Hippocampal formation (tissue), 2 donors: ENCODE measurements at places on chromosomes 16 and 17.

- no peak for DNase-seq
Observed at GRCh38 chr17:30005709-30006320, 64.4 kb downstream of the EFCAB5 start.

GRCh38 chr17:45406107-45406506, 26.6 kb downstream of the ARHGAP27 start:
- DNase-seq, result no peak

- DNase-seq, result no peak
Observed at GRCh38 chr17:9026741-9027140, 5.4 kb downstream of the NTN1 start.

DNA sequence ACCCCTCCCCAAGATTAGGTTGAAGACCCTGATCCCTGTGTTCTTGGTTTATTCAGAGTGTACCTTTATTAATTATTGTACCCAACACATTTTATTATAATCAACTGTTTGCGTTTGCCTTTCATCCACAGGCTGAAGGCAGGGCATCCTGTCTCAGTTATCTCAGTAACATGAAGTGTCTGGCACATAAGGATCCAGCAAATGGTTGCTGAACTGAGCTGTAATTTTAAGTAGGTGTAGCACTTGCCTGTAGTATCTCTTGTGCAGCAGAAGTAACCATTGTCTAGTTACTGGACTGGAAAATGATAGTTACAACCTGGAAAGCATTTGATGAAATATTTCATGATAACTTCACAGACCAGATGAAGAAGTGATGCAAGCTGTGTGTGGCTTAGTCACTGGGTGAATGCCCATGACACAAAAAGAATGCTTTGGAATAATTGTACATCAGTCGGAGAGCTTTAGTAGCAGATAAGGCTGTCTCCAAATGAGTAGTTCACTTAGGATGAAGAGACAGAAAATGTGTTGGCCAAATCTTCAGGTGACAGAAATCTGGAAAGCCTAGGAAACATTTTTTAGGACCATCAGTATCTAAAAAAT, 56.6 kb downstream of the ESRP2 start:
- DNase-seq, result no peak

GRCh38 chr17:39765175-39765574, 27.4 kb downstream of the GRB7 start:
- DNase-seq, result no peak

DNA sequence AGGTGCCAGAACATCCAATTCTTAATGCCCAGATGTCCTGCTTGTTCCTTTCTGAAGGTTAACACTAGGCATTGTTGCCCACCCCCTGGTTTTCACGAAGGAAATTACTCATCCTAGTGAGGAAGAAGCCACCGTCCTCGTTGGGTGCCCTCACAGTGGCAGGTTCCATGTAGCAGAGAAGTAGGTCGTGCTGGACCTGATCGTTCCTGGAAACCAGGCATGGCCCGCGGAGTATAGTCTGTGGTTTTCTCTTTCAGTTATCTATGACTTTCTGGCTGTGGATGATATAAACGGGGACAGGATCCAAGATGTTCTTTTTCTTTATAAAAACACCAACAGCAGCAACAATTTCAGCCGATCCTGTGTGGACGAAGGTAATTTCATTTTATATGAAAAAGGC, 16.5 kb downstream of the RGS11 start:
- DNase-seq, result no peak

GRCh38 chr16:89981414-89981813, 32.9 kb downstream of the DEF8 start:
- no peak for DNase-seq

- no peak for DNase-seq
Observed at GRCh38 chr17:27690882-27691281, 59.9 kb downstream of the LGALS9 start.

DNA sequence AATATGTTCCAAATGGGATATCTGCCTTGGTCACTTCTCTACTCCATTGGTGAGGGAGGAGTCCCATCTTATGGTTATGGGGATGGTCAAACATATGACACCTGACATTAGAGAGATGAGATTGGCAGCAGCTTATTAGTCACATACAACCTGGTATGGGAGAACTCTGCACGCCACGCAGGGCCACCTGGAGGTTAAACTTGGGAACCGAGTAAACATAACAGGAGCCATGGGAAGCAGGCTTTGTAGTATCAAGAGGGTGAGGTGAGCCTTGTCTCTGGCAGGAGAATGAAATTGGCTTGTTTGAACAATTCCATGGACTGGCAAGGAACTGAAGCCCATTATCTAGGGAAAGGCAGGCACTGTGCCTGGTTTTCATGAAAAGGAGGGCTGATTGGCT, 238.7 kb upstream of the ELAC2 start:
- no peak for DNase-seq

DNA sequence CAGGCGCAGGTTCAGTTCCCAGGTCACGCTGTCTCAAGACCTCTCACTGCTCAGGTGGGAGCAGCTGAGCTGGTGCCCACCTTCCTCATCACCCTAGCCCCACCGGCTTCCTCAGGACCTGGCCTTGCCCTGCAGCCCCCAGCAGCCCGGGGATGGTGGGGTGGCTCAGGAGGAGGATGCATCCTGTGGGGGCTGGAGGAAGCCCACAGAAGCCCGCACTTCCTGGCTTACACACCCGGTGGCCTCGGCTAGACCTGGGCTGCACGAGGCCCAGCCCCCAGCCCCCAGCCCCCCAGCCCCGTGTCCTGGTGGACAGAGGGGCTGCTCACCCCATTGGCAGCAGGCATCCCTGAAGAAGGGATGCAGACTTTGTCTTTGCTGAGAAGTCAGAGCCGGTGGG, 43.4 kb downstream of the BAHCC1 start:
- DNase-seq, result no peak

DNA sequence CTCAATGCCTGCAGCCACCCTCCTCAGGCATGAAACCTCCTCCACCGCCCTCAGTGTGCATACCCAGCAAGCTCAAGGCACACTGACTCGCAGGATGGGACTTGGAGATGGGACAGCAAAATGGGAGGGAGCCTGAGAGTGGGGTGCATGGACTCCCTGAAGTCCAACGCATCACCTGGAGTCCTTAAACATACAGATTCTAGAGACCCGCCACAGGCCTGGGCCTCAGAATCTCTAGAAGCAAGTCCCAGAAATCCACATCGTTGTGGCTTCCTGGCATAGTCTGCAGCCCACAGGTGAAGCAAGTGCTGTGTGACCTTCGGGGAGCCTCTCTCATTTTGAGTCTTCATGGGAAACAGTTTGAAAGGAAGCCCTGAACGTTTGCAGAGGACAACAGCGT, 3.6 kb upstream of the TBX21 start:
- DNase-seq, result no peak

- no peak for DNase-seq
Observed at GRCh38 chr17:73725794-73726515, 81.7 kb upstream of the SDK2 start.
